ENCODE measurements at places on chromosomes 12 and 14.

DNA sequence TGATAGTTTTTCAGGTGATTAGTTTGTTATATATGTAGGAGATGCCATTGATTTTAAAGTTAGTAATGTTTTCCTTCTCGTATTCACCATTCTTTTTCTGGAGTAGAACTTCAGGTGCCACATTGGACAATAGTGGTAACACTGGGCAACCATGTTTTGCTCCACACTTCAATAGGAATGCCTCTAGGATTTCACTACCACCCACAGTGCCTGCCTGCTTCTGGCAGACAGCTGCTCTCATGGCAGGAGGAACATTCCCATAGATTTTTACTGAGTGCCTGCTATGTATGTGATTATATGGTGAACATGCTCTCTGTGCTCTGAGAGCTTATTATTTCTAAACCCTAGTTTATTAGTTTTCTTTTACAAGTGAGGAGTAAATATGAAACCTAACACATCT lies 53.7 kb downstream of the GCH1 start:
- no peak for DNase-seq

DNA sequence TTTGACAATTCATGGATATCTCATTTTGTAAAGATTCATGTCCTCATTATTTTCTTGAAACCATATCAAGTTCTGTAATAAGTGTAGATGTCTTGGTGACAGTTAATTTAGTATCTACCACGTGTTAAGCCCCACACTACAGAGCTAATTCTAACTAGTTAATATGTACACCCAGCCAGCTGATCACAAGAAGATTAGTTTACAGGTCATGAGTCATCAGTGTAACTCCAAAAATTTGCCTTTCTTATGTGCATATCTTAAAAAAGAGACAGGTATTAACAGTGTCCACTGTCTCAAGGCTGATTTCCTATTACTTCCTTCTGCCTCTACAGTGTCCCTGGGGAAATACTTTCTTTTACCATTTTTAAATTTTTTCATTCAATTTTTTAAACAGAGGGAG lies 13.3 kb upstream of the YBX3 start:
- DNase-seq: no peak

DNA sequence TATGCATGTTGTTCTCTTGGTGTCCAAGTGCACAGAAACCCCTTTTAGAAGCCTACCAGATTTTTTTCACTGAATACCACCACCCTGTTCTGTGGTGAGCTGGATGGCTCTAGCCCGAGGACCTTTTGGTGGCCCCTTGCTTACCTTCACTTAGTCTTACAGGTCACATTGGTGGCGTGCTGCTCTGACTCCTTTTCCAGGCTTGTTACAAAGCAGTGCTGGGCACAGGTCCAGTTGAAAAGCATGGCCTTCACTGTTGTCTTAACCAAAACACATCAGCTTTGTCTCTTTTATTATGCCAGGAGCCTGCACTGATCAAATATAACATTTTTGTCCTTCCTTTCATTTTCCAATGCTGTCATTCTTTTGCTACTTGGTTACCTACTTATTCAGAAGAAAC lies 43.6 kb upstream of the ARHGAP5 start:
- DNase-seq: no peak

GRCh38 chr12:112741106-112741505 lies 50.4 kb upstream of the RPH3A start:
- no peak for DNase-seq

DNA sequence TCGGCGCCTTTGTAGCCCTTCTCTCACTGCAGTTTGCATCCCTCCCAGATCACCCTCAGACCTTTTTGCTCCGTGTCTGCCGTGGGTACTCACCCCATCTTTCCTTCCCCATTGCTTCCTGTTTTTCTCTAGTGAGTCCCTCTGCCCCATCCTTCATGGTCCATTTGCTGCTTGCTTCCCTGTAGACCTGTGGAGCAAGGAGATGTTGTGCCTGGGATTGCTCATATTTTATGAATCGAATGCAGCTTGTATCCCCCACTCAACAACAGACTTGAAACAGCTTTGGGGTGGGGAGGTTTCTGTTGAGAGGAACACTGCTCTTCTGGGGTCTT lies 661 bp downstream of the DENR start:
- DNase-seq: no peak

GRCh38 chr12:131671871-131672270 lies 39.0 kb upstream of the SFSWAP start:
- no peak for DNase-seq

DNA sequence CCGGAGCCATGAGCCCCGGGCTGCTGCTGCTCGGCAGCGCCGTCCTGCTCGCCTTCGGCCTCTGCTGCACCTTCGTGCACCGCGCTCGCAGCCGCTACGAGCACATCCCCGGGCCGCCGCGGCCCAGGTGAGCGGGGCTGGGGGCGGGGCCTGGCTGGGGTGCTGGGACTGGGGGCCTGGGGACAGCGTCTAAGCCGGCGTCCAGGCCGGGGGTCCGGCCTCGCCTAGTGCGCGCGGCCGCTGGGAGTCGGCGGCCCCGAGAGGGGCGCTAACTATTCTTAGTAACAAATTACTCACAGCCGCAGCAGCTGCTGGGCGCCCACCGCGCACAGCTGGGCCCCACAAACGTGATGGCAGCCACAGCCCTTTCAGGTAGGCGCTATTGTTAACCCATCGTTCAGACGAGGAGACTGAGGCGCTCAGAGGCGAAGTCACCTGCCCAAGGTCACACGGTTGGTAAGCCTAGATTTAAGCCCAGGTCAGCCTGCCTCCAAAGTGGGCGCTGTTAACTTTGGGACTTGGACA lies 374 bp downstream of the CYP46A1 start:
- no peak for DNase-seq

DNA sequence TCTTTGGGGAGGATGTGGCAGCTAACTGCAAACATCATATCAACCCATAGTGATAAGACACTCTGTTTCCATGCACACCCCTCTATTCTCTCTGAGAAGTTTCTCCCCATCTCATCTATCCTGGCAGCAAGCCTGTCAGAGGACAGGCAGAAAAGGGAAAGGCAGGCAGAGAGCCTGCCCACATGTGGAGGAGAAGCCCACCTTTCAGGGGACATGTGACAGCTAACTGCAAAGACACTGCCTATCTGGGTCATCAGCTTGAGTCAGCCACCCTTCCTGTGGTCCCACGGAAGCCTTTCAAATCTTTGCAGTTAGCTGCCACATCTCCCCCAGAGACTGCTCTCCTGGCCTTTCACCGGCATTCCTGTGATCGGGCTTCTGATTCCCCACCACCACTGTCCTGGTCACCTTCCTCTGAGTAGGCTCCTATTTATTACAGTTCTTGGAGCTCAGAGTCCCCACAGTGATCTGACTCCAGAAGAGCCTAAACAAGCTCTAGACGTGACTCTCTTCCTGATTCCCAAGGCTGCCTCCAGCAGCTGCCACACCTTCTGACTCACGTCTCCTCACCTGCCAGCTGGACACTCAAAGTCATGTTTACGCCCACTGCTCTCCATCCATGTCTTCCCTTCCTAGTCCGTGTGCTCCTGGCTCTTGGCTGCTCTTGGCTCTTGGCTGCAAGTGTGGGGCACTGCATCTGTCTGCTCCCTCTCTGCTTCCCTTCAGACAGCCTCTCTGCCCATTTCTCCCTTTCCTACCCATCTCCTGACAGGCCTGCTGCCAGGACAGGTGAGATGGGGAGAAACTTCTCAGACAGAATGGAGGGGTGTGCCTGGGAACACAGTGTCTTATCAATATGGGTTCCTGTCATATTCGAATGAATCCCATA lies 7.5 kb upstream of the KRT1 start:
- DNase-seq: peak; percentile 18
